ENCODE measurements at places on chromosomes 2 and 18.

GRCh38 chr2:24225499-24226242 is 50.8 kb downstream of the FAM228A start:
- no peaks in the 10 kb centered on the region for H3K27me3 ChIP-seq
- H3K27ac ChIP-seq, result no peak overlapping the region
- peaks cover 22% of the 10 kb centered on the region for H3K36me3 ChIP-seq
- DNase-seq, result no peak

DNA sequence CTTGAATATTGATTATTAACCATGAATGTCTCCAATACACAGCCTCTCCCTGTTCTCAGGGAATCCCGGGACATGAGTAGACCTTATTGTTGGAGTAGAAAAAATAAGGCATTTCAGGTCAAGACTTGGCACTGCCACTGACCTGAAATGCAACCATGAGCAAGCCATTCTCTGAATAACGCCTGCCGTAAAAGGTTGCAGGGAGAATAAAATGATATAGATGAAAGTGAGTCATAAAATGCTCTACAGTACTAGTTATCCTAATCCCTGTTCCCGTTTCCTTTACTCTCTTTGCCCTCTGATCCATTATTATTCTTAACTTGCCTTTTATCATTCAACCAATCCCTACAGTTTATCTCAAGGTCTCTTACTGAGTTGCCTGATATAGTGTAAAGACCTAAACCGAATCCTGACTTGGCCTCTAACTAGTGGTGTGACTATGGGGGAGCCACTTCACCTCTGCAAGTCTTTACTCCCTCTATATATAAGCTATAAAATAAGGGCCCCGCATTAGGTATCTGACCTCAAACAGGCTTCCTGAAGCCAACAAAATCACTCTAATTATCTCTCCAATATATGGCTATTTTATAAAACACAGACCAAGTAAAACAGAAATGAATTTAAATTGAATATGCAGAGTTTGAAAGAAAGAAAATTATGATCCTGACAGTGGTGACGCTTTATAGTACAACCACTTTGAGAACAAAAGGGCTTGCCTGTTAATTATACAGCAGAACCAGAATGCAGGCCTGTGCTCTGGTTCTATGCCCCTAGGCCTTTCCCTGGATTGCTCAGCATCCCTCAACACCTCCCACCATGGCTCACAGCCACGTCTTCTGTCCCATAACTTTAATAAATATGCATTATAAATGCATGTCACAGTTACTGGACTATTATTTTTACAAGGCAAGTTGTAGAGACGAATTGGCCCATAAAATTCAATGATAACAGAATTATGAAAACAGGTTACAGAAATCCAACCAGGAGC is 183.1 kb downstream of the STK39 start:
- no peaks in the 10 kb centered on the region for H3K27me3 ChIP-seq
- H3K27ac ChIP-seq, result peak overlapping the region; percentile 55
- H3K4me1 ChIP-seq, result peaks cover 4% of the 10 kb centered on the region
- no peak for DNase-seq
- no peak overlapping the region for H3K4me3 ChIP-seq
- peaks cover 24% of the 10 kb centered on the region for H3K36me3 ChIP-seq

DNA sequence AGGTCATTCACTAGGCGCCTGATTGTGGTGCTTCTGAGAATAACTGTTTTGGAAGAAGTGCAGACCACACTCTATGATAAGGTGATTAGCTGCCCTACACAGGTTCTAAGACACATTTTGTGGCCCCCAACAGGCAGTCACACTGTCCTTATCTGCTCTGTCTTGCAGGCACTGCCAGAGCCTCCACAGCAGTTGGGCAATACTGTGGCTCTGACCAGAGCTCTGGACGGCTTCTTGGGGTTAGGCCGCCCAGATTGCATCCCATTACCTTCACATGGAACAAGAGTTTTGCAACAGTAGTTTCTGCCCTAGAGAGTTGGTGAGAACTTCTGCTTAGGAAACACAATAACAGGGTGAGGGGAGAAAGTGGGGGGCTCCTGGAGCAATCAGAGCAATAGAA is 22.7 kb downstream of the RUFY4 start:
- H3K4me3 ChIP-seq, result no peak overlapping the region
- H3K4me1 ChIP-seq, result no peaks in the 10 kb centered on the region
- no peak for DNase-seq
- H3K27me3 ChIP-seq, result peaks cover 10% of the 10 kb centered on the region
- H3K27ac ChIP-seq, result no peak overlapping the region

GRCh38 chr2:235945608-235946140 is 222.5 kb downstream of the GBX2 start:
- H3K4me1 ChIP-seq, result peaks cover 10% of the 10 kb centered on the region
- peaks cover 8% of the 10 kb centered on the region for H3K27me3 ChIP-seq
- no peak overlapping the region for H3K4me3 ChIP-seq
- DNase-seq, result no peak
- H3K36me3 ChIP-seq, result peaks cover 13% of the 10 kb centered on the region

GRCh38 chr18:11984091-11984490 is 2.8 kb downstream of the IMPA2 start:
- peaks cover 7% of the 10 kb centered on the region for H3K36me3 ChIP-seq
- DNase-seq, result no peak
- H3K27ac ChIP-seq, result no peak overlapping the region
- no peaks in the 10 kb centered on the region for H3K27me3 ChIP-seq

DNA sequence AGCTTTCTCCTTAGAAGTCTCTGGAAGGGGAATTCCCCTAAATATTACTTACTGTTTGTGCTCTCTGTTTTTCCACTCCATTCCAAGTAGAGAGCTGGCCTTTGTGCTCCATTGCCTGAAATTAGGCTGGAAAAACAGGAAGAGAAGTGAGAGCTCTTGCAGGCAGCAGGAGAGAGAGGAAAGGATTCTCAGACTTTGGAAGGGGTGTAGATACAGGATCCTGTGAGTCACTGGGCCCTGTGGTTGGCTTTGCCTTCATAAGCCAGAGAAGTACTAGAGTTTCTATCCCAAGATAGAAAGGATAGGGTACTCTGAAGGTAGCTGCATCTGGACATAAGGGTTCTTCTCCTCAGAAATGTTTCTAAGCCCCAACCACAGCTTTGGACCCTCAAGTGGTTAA is 188.9 kb downstream of the CMPK2 start:
- no peak overlapping the region for H3K27ac ChIP-seq
- peaks cover 25% of the 10 kb centered on the region for H3K27me3 ChIP-seq
- H3K36me3 ChIP-seq, result no peaks in the 10 kb centered on the region
- no peak overlapping the region for H3K4me3 ChIP-seq
- H3K4me1 ChIP-seq, result no peaks in the 10 kb centered on the region

DNA sequence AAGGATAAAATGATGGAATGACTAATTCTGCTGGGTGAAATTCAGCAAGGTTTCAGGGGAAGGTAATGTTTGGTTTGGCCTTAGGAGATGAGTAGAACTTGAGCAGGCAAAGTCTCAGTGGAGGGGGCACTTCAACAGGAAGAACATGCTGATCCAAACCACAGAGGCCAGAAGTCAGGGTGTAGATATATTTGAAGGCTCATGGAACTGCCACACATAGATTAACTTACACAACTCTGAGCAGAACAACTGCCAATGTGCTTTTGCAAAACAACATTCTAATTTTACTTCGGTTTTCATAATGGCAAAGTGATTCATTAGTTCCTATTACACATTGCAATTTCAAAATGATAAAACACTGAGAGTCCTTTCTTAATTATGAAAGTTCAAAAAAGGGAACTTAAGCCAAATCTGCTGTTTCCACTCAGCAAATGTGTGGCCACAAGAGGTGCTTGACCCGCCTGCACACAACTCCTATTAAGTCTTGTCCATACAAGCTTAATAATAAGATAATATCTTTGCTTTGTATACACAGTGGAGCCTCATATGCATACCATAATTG is 284.8 kb downstream of the MREG start:
- H3K4me1 ChIP-seq, result no peaks in the 10 kb centered on the region
- no peak for DNase-seq
- H3K27ac ChIP-seq, result no peak overlapping the region
- no peaks in the 10 kb centered on the region for H3K36me3 ChIP-seq

GRCh38 chr2:101828257-101828656 is 130.8 kb downstream of the MAP4K4 start:
- DNase-seq, result no peak
- no peak overlapping the region for H3K27ac ChIP-seq
- H3K4me3 ChIP-seq, result peak overlapping the region; percentile 26
- H3K27me3 ChIP-seq, result no peaks in the 10 kb centered on the region
- H3K36me3 ChIP-seq, result peaks cover 22% of the 10 kb centered on the region
- H3K4me1 ChIP-seq, result peaks cover 42% of the 10 kb centered on the region

- no peaks in the 10 kb centered on the region for H3K4me1 ChIP-seq
- no peak for DNase-seq
- H3K27ac ChIP-seq, result no peak overlapping the region
Observed at GRCh38 chr2:174025271-174026121, 60.3 kb upstream of the SP3 start.

GRCh38 chr18:13538630-13539029 is 187.7 kb downstream of the FAM210A start:
- peaks cover 15% of the 10 kb centered on the region for H3K4me1 ChIP-seq
- H3K27me3 ChIP-seq, result no peaks in the 10 kb centered on the region
- H3K27ac ChIP-seq, result peak overlapping the region; percentile 57

DNA sequence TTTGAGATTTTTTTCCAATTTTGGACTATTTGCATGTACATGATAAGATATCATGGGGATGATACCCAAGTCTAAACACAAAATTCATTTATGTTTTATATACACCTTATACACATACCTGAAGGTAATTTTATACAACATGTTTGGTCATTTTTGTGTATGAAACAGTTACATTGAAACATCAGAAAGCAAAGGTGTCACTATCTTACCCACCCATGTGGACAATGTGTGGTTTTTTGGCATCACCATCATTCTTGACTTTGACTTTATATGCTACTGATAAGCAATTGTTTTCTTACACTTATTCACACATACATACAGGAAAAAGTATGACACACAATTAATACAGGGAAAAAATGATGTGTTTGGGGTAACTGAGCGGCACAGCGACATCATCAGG is 51.0 kb upstream of the ACVR1 start:
- H3K4me1 ChIP-seq, result no peaks in the 10 kb centered on the region
- no peak for DNase-seq
- H3K4me3 ChIP-seq, result no peak overlapping the region
- H3K36me3 ChIP-seq, result no peaks in the 10 kb centered on the region
- H3K27me3 ChIP-seq, result no peaks in the 10 kb centered on the region

DNA sequence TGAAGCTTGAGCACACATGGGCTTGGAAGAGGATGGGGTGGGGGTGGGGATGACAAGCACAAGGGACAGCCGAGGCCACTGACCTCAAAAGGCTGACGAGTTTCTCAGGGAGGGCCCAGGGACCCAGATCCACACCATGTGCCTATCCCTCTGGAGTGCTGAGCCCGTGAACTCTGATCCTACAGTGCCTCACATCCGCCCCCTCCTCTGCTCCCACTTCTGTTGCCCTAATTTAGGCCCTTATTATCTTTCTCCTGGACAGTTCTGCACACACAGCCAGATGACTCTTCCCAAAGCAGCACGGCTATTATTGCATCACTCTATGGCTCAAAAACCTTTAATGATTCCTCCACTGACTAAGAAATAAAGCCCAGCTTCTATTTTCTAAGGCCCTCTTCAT is 24.8 kb downstream of the CYRIA start:
- no peaks in the 10 kb centered on the region for H3K27me3 ChIP-seq
- H3K4me1 ChIP-seq, result peaks cover 14% of the 10 kb centered on the region
- no peak for DNase-seq
- peaks cover 2% of the 10 kb centered on the region for H3K36me3 ChIP-seq
- H3K27ac ChIP-seq, result peak overlapping the region; percentile 74

DNA sequence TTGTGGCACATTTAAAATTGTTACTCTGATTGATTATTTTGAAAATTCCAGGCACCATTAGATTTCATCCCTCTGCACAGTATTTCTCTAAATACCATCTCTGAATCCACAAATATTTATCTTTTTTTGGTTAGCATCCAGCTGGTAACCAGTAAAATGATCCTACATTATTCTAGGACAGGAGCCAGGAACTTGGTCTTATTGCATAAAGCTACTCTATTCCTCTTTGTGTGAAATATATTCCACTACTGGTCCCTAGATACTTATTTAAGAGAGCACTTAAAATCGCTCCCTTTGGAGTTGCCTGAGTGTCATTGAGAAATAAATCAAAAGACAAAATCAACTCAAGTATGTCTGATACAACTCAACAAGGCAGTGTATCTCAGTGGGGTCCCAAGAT is 7.4 kb upstream of the MBOAT2 start:
- H3K27ac ChIP-seq, result no peak overlapping the region
- H3K4me3 ChIP-seq, result no peak overlapping the region
- peaks cover 14% of the 10 kb centered on the region for H3K27me3 ChIP-seq

- DNase-seq, result no peak
- no peak within 1 kb of the TSS for H3K27ac ChIP-seq
- no peak within 1 kb of the TSS for H3K4me3 ChIP-seq
- H3K27me3 ChIP-seq, result peaks cover 19% of the 10 kb centered on the region
- H3K36me3 ChIP-seq, result no peaks in the 10 kb centered on the region
Observed at GRCh38 chr18:22417496-22418188, at the start of gene CTAGE1. Gene CTAGE1 (minus strand): TSS chr18:22417915. CDS start chr18:22417811, 104 bp downstream.

DNA sequence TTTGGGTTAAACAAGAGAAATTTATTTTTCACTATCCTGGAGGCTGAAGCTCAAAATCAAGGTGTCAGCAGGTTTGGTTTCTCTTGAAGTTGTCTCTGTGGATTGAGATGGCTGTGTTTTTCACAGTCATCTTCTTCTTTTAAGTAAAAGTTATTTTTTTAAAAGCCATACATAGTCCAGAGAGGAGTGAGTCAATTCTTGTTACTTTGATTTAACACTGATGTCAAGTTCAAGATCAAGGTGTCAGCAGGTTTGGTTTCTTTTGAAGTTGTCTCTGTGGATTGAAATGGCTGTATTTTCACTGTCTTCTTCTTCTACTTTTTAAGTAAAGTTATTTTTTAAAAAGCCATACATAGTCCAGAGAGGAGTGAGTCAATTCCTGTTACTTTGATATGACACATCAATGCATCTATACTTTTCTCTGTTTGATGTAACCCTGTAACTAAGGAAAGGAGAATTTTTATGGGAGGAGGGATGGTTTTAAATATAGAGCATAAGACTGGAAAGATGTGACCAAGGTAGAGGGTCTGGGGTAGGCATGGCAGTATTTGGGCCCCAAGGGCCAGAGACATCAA is 22.5 kb upstream of the RASGRP3 start:
- no peak overlapping the region for H3K4me3 ChIP-seq
- no peak for DNase-seq
- no peak overlapping the region for H3K27ac ChIP-seq

Measured in effector memory CD8-positive, alpha-beta T cell (primary cell).